COLO829 (cell line): ENCODE measurements at places on chromosomes 11 and 22.

DNA sequence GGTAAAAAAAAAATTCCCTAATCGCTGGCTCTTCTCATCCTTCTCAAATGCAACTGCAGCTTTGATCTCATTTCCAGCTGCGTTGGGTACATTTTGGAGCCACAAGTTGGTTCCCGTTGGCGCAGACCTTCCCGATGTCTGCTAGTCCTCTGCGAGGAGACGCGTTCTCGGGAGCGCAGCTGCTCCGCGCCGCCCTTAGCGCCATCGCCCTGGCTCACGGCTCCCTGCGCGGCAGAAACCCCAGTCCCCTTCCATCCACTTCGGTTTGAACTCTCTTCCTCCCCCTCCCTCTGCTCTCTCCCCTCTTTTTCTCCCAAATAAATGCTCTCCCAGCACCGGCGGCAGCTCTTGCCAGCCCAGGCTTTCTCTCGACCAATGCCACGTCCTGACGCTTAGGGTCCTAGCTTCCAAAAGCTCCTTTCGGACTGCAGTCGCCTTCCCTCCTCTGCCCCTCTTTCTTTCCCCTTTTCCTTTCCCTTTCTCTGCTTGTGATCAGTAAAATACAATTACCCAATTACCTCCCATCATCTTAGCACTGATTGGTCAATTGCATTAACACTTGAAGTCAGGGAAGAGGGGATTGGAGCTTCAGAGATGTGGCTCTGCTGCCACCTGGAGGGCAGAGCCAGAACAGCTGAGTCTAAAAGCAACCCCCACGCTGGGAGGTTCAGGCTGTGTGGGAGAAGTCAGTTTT is 1165.7 kb downstream of the LRRC4C start:
- DNase-seq: peak; percentile 85

DNA sequence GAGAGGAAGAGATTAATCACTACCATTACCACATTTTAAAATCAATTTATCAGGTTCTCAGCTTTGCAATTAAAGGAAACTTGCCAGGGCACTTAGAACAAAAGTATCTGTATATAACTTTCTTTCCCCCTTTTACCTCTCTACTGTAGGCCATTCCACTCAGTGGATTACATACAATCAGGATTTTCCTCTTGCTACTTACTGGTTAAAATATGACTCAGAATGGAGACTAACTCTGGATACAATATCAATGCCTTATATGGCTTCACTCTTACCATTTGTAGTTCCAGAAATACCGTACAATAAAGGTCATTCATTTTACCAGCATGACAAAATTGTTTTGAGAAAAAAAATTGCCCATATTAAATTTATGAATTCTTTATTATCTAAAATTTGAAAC is 706.8 kb downstream of the KCNA4 start:
- peak; percentile 59 for DNase-seq

DNA sequence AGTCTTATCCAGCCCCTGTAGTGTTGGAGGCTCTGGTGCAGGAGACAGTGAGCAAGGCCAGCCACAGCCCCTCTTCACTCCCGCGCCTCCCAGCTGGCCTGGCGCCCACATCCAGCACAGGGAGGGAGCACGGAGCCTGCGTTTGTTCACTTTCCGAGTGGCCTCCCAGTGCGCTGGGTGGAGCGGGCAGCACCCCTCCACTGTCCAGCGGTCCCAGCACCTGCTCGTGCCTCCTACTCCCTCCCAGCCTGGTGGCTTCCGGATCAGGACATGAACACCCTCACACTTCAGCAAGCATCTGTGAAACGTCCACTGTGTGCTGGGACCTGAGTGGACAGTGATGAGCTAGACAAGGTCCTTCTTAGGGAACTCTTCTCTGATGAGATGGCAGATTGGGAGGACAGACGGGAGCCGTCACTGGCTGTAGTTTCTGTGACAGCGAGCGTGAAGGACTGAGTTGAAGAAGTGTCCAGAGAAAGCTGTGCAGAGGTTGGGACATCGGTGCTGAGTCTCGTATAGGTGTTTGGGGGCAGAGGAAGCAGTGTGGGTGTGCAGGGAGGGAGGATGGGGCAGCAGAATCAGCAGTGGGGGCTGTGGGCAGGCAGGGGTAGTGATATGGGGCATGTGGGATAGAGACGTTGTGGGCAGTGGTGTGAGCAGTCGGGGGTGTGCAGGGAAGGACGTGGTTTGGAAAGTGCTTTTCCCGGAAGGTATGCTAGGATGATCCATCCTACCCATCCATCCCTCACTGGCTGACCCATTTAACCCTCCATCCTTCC is 256.8 kb downstream of the TBC1D22A start:
- no peak for DNase-seq

GRCh38 chr22:31278626-31279326 is 13.5 kb downstream of the PIK3IP1 start:
- no peak for DNase-seq

DNA sequence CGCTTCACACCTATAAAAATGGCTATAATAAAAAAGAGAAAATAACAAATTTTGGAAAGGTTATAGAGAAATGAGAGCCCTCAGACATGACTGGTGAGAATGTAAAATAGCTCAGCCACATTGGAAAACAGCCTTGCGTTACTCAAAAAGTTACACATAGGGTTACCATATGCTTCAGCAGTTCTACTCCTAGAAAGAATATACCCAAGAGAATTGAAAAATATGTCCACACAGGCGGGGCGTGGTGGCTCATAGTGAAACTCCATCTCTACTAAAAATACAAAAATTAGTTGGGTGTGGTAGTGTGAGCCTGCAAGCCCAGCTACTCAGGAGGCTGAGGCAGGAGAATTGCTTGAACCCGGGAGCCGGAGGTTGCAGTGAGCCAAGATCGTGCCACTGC is 7.6 kb upstream of the JHY start:
- DNase-seq: no peak
